Activated CD8-positive, alpha-beta memory T cell treated with anti-CD3 and anti-CD28 coated beads, Interleukin-2, amount 50 U/mL, for 48 hours (primary cell): ENCODE measurements at places on chromosomes 2 and 18.
A peak's percentile ranks its signal among the peaks of the same experiment; 100 is the strongest.

DNA sequence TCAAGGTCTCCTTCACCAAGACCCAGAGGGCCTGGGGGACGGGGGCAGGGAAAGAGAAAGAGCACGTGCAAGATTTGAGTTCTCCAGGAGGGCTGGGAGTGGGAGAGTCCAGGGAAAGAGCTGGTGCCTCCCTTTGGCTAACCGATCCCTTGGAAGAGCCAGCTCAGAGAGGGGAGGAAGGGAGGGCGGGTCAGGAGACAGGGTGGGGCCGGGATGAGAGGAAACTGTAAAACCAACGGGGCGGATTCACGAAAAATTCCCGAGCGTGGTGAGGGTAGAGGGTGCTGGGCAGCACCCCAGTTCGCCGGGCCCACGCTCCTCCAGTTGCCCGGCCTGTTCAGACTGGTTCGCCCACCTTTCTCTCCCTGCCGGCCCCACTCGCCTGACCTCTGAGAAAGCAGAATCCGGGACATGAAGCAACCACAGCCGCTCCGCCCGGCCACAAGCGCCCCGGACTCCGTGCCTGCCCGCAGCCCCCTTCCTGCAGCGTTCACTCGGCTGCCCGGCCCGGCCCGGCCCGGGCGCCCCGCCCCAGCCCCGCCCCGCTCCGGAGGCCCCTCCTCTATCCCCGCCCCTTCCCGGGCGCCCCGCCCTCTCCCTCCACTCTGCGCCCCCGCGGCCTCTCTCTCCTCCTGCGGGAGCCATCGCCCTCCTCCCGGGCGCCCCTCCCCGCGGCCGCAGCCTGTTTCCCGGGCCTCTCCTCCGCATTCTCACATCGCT is 230.9 kb upstream of the SMAD2 start:
- DNase-seq = peak; percentile 88

DNA sequence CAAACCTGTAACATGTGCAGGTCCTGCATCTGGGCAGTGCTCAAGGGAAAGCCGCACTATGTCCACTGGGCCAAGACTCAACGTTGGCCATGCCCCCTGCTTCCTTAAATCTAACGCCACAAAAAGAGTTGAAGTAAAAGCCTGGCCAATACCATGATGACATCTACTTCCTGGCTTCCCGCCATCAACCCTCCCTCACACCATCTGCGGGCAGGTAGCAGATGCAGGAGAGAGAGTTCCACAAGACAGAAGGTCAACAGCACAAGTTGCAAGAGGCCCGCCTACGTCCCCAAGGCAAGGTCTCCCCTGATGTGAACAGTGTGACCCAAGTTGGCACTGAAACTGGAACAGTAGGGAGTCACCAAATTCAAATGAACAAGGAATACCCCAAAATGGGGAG is 48.4 kb downstream of the ABCG8 start:
- DNase-seq = no peak

DNA sequence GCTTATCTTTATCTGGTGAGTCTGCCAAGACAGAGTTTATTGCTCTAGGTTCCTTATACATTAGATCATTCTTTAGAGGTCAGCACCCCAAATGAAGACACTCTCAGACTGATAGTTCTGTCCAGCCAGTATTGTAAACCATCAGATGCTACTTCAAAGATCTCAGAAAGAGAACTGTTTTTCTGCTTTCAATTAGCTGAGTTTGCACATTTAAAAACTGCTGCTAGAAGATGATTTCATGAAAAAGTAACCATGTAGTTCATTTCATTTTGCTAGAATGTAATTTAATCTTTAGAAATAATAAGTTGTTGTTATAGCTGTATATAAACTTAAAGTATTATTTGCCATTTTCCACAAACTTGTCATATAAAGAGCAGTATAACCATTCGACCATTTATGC is 344.5 kb upstream of the ATP5MC3 start:
- DNase-seq = no peak

GRCh38 chr2:143732871-143733270 is 603.7 kb downstream of the ARHGAP15 start:
- DNase-seq = no peak
